ENCODE measurements at places on chromosomes 13 and 19.

DNA sequence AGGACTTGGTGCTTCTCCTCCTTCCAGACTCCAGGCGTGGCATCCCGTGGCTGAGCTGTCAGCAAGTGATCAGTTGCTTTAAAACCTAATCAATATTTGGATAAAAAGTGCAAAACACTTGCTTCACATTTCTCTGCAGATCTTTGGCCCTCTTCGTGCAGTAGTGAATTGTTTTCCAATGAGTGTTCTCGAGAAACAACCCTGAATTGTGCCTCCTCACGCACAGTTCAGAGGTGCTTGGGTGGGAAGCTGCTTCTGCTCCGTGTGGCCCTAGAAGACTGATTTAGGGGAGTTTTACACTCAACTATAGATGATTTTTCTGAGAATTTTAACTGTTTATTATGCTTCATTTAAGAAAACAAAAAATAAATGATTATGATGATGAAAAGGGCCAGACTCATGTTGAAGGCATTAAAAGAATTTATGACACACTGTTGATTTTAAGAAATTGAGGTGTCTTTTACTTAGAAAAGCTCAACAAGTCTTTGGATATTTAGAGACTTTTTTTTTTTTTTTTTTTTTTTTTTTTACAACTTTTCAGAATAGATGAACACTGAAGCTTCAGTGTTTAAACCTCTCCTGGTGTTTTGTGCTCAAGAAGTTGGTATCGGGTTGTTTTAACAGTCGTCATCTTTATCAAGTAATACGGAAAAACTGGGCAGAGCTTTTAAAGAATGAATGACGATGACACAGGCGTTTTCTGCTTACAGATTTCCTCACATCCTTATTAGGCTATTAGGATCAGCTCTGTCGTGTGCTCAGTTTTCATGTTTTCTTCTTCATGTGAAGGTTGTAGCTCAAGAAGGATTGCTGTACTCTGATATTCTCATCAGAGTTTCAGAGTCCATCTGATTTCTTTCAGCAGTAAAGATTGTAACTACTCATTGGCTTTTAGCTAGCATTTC lies 39.5 kb upstream of the TEX29 start:
- DNase-seq: no peak

GRCh38 chr13:62879071-62879470 lies 1463.4 kb upstream of the PCDH20 start:
- no peak for DNase-seq

DNA sequence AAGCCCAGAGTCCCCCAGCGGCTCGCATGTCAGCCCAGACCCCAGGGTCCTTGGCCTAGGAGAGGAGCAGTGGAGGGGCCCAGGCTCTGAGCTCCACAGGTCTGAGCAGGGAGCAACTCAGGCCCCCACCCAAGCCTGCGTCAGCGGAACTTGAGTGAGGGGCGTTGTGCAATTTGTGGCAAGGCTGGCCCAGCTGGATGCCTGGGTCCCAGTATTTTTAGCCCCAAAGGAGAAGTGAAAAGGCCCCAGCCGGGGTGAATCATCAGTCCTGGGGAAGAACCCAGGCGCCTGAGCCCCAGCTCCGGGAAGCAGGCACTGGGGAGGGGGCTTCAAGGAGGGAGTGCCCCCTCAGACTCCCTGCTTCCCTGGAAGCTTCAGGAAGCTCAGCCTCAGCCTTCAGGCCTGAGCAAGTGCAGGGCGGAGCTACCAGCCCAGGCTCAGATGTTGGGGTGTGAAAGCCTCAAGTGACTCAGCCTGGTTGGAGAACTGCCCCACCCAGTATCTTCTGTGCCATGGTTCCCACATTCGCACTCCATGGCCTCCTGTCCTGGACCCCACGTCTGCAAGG lies 7.2 kb downstream of the MED29 start:
- no peak for DNase-seq

GRCh38 chr19:14072535-14073260 lies at the start of gene MISP3:
TSS of gene MISP3 (plus strand) at chr19:14072786. CDS start at chr19:14073310, 524 bp downstream.
- no peak for DNase-seq

DNA sequence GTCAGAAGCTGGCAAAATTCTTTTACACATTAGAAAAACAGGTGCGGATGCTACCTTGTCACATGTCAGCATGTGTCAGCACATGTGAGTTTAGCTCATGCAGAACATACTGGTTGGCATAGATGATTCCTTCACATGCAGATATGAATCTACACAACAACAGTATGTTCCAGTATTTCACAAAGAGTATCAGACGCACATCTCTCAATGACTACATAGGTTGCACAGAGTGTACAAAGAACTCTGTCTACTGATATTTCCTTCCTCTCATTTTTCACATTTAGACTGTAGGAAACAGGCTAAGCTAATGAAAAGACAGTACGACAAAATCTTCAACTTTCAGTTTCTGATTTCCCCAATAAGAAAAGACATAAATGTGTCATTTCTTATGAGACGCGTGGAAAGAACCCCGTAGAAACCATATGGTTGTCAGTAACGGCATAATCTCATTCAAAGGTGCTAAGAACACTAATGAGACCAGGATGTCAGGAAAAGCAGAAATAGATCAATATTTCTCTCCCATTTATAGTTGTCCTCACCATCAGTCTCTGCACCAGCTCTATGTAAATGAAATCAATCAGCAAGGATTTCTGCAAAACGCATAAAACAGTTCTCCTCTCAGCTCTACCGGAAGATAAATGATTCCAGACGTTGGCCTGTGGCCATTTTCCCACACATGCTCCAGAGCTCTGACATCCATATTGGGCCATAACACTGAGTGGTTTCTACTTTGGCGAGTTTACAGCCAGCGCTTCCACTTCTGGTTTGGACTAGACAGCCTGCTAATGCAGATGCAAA lies 81.2 kb downstream of the STARD13 start:
- no peak for DNase-seq

GRCh38 chr19:4990306-4990705 lies 21.4 kb downstream of the KDM4B start:
- DNase-seq: no peak

DNA sequence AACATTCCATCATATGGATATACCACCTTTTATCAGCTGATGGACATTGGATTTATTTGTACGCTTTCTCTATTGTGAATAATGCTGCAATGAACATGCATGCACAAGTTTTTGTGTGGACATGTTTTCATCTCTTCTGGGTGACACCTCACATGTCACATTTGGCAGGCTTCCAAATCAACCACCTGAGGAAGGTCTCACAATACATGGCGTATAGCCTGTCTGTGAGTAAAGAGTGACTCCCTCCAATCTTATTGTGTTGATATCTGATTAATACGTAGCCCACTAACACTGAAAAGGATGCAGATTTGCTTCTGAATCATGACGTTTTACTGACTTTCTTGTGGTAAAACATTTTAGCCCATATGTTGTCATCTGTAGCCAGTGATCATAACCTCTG lies 61.1 kb downstream of the SLC15A1 start:
- DNase-seq: no peak

DNA sequence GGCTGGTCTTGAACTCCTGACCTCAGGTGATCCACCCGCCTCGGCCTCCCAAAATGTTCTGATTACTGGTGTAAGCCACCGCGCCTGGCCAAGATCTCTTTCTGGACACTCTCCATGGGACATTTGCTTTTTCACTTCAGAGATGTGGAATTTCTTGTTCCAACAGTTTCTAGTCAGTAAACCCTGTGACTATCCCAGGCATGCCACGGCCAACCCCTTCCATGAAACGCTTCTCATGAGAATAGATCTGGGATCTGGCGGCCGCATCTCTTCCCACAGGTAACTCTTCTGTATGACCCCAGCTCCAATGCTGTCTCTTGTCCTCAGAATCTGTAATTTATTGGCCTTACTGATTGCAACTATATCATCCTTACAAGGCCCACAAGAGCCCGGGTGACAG lies 16.2 kb downstream of the PLPP2 start:
- DNase-seq: no peak

DNA sequence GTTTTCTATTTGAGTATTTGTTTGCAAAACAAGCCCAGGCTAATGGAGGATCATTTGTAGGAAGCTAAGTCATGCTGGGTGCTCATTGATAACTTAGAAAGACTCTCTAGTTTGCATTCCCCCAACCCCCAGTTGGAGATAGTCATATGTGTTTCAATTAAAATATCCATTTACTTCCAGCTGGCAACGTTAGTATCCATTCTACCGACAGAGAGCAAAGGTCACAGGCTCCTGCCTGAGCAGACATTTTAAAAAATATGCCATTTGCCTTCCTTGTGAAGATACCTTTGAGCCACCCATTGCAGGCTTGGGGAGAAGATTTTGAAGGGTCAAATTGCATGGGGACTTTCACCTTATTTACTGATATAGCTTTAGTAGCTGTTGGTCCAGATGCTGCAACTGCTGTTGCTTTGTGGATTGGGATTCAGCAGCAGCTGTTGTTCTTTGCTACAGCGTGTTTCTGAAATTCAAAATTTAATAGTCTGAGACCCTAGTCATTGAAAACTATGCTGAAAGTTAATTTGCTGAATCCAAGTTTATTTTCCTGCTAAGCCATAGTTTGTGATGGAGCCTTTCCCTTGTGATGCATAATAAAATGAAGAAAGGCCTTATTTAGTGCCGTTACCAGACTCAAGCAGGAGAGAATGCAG lies 335.1 kb downstream of the GPC6 start:
- no peak for DNase-seq

GRCh38 chr19:54608792-54609191 lies 15.4 kb downstream of the LILRA1 start:
- no peak for DNase-seq

DNA sequence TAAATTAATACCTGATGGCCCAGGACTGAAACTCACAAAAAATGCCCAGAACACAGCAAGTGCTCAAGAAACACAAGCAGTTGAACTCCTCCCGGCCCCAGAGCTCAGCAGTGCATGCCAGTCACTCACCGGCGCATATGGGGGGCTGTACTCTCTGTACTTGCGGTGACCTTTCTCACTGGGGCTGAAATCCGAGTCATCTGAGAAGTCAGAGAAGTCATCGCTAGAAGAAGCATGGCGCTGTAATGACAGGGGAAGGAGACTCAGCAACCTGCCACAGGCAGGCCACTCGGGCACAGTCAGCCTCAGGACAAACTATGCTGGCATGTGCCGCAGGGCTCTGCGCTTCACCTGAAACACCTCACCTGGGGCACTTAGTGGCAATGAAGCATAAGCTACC lies 19.7 kb downstream of the ZC3H4 start:
- no peak for DNase-seq

DNA sequence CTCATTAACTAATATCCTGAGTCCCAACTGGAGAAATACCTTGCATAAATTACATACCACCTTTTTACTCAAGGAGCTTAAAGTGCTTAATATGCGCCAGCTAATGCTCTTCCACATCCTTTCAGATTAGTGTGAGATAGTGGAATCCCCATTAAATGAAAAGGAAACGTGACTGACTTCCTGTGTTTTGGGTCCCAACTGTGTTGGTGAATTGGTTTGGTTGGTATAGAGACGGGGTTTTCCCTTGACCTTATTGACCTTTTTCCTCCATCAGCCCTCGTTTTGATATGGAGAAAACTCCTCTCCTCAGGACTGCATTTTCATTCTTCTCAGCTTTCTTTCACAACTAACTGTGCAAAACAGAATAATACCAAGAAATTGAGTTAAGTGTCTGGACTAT lies 163.5 kb downstream of the PAN3 start:
- DNase-seq: no peak

DNA sequence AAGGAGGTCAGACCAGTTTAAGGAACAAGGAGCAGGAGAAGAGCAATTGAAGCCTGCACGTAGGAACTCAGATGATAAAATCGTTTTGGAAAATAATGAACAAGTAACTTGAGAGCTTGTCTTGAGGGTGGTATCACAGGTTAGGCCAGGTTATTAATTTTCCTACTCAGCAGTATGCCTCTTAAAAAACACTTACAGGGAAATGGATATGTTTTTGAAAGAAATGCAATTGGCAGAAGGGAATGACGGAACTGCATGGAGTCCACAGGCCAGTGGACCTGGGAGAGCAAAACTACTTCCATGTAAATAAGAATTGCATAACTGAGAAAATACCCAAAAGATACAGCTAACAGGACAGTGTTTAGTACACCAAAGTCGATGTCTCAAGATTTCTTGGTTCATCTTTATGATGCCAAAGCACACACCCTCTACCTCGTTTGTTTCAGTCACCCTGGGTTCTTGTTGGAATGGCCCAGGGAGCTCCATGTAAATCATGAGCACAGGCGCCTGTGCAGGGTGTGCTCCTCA lies 35.2 kb downstream of the MBNL2 start:
- DNase-seq: no peak

- no peak for DNase-seq
Measured at GRCh38 chr13:99360696-99361095, 53.5 kb upstream of the GPR183 start.

DNA sequence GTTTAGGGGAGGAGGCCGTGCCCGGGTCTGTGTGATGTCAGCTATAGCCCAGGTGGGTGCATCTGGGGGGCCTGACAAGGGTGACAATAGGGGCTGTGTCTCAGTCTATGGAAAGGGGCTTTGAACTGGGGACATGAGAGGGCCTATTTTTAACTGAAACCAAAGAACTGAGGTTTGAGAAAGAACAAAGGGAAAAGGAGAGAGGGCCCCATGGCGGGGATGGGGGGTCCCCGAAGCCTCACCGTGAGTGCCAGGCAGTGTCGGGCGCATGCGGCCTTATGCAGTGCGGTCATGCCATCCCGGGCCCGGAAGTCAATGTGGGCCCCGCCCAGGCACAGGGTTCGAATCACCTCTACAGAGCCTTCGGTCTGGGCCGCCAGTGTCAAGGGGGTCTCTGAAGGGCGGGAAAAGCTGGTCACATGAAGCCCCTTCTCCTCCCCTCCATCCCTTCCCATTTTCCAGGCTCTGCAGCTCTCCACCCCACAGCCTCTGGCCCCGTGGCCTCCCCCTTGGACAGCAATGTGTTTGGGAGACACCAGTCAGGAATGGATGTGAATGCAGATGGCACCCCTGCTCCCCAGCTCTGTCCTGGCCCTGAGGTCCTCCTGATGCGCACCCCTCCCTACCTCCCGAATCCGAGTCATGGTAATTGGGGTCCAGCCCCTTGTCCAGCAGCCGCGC lies 5.9 kb downstream of the SHANK1 start:
- no peak for DNase-seq

DNA sequence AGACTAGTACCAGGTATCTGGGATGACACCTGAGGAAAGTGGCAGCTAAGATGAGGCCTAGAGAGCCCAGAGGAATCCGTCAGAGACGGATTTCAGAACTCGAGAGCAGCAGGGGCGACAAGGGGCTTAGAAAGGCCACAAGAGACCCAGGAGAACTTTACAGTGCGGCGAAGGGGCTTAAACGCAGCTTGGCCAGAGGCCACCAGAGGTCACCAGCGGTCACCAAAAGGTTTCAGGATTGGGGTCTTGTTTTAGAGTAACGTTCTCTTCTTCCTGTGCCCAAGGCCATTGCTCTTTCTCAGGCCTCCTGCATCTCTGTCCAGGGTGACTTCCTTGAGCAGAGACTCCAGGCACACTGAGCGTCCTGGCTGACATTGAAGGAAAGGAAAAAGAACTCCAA lies 2.2 kb downstream of the ZSCAN22 start:
- DNase-seq: no peak

GRCh38 chr19:28785971-28786370 lies 427.0 kb downstream of the UQCRFS1 start:
- DNase-seq: no peak

Data from kidney glomerular epithelial cell (primary cell).